ENCODE measurements at places on chromosomes 11 and 22. TPM values are rescaled to one million over a fixed set of nuclear protein-coding genes. Genes with fewer than 3 reads are reported as not detected.

DNA sequence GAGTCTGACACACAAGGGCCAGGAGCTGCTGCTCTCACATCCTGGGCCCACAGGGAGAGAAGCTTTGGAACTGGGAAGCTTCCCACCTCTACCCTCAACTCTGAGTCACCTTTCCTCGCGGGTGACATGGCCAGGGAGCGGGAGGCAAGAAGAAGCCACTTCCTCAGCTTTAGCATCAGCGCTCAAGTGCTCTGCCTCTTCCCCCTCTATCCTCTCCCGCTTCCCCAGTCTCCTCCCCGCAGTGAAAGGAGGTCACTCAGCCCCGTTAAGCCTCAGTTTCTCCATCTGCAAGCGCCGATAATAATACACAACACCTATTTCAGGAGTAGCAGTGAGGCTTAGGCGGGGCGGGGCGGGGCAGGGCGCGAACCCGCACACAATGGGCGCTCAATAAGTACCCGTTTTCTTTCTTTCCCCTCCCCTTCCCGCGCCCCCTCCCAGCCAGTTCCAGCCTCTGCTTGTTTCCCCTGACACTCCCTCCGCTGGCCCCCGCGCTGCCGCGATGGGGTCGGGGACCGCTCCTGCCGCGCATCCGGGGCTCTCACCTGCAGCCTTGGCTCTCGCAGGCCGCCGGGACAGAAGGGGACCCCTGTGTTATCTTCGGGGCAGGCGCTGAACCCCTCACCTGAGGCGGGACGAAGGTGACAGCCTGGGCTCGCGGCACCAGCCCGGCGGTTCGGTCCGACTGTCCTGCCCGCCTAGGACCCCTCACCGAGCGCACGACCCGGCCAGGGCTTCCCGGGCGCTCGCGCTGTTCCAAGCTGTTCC is 892 bp downstream of the GDPD5 start:
- DNase-seq = peak; percentile 44

OR8G1 gene
- not detected for total RNA-seq

MS4A6A gene
- total RNA-seq = not detected

GRCh38 chr11:46491661-46492330 is 100.2 kb upstream of the CHRM4 start:
- no peak for DNase-seq

- no peak for DNase-seq
Measured at GRCh38 chr11:11845071-11845470, 3.3 kb downstream of the USP47 start.

MAML2 gene
- 23.4 TPM for total RNA-seq

POU2F3 gene
- not detected for total RNA-seq

TYMP gene
- 126 TPM for total RNA-seq

GRCh38 chr11:74717221-74717969 is 13.8 kb downstream of the CHRDL2 start:
- no peak for DNase-seq

DNA sequence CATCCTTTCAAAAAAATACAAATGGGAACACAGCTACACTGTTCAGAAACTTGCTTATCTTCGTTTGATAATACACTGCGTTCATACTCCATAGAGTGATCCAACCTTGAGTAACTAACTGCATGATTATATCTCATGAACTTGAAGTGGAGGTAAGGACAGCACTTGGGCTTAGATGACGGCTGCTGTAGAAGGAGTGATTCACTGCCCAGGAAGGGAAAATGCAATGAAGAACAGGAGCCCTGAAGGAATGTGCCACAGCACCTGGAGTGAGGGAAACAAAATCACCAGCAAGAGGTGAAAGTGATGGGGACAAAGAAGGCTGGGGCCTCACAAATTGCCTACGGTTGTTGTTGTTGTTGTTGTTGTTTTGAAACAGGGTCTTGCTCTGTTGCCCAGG is 44.1 kb upstream of the SC5D start:
- no peak for DNase-seq

OR52E2 gene
- not detected for total RNA-seq

GRCh38 chr11:7899418-7899817 is 31.6 kb downstream of the OR10A6 start:
- no peak for DNase-seq

OR52E8 gene
- total RNA-seq = not detected

CDC42BPG gene
- total RNA-seq = 0.42 TPM

TREH gene
- not detected for total RNA-seq

DNA sequence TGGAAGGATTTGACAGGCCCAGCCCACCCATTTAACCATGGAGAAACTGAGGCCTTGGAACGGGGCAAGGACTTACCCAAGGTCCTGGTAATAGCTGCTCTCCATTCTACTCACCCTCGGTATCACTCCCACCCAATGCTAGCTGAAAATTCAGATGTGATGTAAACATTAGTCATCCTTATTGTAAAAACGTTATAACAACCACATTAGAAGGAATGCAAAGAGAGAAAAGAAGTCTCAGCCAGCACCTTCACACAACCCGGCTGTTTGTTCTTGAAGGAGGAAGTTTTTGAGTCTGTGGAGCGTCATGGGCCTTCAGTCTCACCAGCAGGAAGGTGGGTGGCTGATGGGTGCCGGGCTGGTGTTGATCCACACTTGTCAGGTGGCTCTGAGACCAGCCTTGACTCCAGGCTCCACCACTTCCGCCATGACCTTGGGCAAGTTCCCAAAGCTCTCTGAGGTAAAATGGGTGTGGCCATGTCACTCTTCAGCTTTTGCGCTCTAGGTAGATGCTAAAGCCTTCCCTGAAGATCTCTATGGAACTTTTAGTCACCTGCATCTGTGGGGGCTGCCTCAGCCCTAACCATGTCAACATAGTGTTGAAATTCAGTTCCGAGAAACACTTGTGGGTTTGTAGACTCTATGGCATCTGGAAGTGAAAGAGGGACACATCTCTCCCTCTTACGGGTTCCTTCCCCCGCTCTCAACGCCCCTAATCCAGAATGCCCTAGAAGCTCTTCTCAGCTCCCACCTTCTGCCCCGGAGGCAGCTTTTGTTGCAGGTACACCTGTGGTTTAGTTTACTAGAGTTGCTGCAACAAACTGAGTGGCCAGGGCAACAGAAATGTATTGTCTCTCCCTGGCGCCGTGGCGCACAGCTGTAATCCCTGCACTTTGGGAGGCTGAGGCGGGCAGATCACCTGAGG is 14.8 kb downstream of the CD6 start:
- DNase-seq = peak; percentile 94

DNA sequence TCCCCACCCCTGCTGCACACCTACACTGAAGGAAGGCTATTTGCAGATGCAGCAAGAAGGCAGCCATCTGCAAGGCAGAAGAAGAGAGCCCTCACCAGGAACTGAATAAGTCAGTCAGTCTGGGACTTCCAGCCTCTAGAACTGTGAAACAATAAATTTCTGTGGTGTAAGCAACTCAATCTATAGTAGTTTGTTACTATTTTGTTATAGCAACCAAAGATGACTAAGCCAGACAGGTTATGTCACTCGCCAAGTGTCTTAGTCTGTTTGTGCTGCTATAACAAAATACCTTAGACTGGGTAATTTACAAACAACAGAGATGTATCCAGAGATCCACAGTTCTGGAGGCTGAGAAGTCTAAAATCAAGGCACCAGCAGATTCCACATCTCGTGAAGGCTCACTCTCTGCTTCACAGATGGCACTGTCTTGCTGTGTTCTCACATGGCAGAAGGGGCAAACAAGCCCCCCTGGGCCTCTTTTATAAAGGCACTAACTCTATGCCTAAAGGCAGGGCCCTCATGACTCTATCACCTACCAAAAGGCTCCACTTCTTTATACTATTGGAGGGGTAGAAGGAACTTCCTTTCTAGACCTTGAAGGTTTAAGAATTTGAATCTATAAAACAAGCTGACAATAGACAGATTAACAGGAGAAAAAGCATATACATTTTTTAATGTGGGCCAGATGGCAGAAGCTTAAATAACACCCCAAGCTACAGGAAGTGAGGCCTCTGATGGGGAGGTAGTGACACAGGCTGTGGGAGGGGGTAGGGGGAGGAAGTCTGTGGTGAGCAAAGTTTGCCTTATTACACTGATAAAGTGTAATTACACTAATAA is 12.3 kb downstream of the APOL6 start:
- DNase-seq = peak; percentile 48

DNA sequence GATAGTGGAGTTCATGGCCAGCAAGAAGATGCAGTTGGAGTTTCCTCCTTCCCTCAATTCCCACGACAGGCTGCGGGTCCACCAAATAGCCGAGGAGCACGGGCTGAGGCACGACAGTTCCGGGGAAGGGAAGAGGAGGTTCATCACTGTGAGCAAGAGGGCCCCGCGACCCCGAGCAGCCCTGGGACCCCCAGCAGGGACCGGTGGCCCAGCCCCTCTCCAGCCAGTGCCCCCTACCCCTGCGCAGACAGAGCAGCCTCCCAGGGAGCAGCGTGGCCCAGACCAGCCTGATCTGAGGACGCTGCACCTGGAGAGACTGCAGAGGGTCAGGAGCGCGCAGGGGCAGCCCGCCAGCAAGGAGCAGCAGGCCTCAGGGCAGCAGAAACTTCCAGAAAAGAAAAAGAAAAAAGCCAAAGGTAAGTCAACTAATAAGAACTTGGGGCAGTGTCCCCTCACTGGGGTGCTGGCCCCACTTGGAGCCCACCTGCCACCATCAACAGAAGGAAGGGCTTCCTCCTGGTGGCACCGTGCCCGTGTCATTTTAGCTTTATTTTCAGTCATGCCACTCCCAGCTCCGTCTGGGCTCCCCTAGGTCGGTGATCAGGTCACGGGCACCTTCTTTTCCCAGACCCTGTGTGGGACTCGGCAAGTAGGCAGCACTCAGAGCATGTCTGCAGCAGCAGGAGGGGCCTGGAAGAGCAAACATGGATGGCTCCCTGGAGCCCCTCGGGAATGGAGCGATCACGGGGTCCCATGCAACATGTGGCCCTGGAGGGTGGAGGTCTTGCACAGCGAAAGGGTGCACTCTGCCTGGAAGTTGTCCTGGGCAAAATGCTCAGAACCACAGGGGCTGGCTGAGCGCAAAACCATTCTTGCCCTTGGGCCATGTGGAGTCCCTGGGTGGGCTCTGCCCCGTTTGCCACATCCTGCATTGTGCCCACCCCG is 33.3 kb downstream of the IGHMBP2 start:
- DNase-seq = no peak

APOL3 gene
- total RNA-seq = 150 TPM

DNA sequence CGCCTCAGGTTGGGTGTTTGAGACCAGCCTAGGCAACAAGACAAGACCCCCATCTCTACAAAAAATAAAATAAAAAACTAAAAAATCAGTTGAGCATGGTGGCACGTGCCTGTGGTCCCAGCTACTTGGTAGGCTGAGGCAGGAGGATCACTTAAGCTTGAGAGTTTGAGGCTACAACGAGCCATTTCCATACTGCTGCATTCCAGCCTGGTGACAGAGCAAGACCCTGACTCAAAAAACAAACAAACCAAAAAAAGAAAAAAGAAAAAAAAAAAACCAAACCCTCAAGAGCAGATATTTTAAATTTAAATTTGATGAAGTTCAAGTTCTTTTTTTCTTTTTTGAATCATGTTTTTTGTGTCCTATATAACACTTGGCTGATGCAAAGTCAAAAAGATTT is 7.2 kb upstream of the CCDC83 start:
- DNase-seq = no peak

TSSK2 gene
- total RNA-seq = not detected

DNA sequence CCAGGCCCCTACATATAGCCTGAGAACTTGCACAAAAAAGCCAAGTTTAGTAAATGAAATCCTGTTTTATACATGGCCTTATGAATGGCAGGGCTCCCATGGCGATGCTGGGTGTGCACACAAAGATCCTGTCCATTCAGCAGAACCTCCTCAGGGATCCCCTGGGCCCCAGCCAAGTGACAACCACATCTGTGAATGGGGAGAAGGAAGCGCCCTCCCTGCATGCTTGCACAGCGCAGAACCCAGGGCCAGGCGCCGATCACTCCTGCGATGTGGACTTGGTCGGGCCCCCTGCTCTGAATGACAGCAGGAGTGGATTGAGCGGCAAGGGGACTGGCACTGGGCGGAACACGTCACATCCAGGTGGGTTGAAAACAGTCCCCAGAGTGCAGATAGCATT is 4.5 kb upstream of the CDC42EP2 start:
- no peak for DNase-seq

GRCh38 chr22:25407226-25407858 is 157.1 kb upstream of the GRK3 start:
- DNase-seq = no peak

DNA sequence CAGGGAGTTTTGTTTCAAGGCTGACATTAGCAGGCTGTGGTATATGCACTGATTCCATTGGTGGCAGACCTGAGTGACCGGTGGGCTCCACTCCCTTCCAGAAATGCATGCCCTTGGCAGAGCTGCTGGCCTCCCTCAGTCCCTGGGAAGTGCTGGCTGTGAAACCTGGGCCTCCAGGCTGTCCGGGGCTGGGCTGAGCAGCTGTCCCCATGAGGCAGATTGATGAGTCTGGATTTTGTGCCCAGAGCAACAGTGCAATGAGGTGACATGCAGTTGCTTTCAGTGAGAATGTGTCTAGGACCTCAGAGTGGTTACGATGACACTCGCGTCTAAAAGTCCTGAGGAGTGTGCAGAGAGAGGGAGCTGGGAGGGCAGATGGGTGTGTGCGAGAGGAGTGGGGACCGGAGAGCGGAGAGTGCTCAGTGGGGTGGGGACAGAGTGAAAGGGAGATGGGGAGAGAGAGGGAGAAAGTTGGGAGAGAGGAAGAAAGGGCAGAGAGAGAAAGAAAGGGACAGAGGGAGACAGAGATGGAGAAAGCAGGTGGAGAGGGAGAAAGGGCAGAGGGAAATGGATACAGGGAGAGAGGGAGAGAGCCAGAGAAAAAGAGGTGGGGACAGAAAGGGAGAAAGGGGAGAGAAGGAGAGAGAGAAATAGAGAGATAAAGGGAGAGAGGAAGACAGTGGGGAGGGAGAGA is 978.3 kb downstream of the BRD1 start:
- no peak for DNase-seq

DNA sequence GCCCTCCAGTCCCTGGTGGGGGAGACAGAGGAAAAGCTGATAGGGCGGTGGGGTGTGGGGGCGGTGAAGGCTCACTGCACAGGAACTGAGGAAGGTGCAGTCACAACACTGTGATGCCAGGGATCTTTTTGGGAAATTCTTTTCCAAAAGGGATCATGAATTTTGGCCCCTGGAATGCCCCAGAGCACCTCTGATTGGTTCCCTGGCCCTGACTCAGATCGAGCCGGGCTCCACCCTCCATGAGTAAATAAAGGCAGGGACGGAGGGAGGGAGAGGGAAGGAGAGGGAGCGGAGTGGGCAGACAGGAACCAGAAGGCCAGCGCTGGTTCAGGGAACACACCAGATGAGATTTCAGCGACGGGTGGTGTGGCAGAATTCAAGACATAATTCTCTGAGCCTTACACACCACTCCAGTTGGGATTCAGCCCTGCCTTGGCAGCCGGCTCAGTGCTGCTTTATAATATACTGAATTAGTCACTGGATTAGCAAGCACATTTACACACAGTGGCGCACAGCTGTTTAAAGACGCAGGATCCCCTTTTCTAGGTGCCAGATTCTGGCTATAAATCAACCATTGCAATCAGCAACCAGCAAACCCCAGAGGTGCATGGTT is 80.3 kb downstream of the ETS1 start:
- DNase-seq = no peak

DNA sequence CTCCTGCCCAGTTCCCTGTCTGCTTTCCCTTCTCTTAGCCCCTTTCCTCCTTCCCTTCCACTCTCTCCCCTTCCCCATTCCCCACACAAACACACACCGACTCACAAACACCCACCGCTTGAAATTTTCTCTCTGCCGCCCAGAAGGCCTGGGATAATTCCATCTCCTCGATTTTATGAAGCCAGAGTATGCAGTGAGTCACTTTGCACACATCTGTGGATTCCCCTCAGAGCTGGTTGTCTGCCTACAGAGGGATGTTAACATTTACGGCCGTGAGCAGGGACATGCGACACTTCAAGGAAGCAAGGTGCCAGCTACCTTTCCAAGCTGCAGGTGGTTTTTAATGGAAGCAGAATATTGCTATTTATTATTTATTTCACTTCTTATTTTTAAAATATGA is 332.0 kb downstream of the TENM4 start:
- DNase-seq = no peak

SLC29A2 gene
- 8.9 TPM for total RNA-seq

MS4A12 gene
- not detected for total RNA-seq
